ENCODE measurements at places on chromosomes 13 and 19. TPM values are rescaled to one million over a fixed set of nuclear protein-coding genes. Genes with fewer than 3 reads are reported as not detected.

ERICH6B gene
- total RNA-seq = 0.27 TPM

CEACAM4 gene
- total RNA-seq = not detected

ICAM5 gene
- total RNA-seq = 1.6 TPM

DNA sequence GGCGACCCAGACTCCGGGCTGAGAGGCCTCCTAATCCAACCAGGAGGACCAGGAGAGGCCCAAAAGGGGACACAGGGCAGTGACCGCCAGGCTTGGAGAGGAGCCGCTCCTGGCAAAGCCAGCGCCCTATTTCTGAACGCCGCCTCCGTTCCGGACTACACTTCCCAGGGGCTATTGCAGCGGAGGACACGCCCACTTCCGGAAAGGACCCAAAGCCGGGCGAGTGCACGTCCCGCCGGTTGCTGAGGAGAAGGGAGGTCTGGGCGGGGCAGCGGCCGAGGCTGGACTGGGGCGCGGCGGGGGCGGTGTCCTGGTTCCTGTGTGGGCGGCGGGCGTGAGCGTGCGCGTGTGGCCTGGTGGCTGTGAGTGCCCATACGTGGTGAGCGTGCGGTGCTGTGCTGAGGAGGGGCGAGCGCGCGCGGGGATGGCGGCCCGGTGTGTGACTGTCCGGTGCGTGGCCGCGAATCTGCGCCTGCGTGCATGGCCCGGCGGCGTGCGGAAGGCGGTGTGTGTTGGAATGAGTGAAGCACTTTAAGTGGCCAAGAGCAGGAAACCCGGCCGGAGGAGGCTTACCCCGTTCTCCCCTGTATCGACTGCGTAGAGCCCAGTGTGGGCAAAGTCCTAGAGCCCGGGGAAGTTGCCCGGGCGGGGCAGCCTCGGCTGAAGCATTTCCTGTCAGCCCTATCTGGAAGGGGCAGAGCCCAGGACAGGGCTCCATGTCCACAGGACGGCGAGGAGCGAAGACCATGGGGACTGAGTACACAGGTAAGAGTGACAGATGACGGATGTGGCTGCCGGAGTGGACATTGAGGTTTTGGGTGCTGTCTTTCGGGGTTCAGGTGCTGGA is at the start of gene ZNF470:
ZNF470 (plus strand) TSS at position 195 of the 847 bp plus-strand sequence. CDS start 2,844 bp downstream, outside the sequence.
- DNase-seq = peak; percentile 98

- no peak for DNase-seq
Observed at GRCh38 chr19:39423258-39424086, 11.0 kb downstream of the PLEKHG2 start.

DNA sequence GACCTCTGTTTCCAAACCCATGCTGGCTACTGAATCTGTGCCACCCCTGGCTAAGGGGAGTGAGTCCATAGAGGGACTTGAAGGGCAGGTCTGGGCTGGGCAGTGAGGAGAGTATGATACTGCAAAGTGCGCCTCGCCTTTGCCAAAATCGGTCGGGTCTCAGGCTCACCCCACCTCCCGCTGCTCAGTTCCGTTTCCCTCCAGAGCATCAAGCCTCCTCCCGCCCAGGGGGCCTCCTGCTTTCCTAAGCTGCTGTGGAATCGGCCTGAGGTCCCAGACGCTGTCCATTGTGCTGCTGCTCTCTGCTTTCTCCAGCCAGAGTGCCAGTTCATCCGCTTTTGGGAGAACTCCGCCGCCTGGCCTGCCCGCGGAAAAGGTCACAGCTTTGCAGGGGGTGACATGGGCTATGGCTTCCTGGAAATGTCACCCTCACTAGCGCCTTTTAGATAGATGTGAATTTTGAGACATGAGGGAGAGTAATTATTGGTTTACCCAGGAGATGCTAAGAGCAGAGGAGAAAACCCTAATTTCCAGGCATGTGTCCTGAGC is 1418.4 kb downstream of the UQCRFS1 start:
- no peak for DNase-seq

Data from cerebellum (tissue), 4 donors.